ENCODE measurements at places on chromosomes 7 and 10.

- no peak for DNase-seq
These were observed 34.9 kb downstream of the SRPK2 start for GRCh38 chr7:105353752-105354328.

DNA sequence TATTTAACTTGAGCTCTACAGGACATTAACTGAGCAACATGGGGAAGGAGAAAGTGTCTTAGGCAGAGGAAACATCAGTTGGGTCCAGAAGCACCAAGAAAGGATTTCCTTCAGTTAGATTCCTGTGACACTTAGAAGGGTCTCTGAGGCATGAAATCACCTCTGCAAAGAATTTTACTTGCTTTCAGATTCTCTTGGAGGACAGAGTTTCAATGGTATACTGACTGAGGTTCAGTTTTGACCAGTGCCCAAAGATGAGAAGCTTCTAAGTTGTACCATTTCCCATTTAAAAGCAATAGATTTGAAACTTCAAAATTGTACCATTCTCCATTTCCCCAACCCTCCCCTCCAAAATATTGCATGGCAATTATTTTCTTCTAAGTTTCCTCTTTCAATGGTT is 102.4 kb downstream of the CHCHD3 start:
- DNase-seq = no peak

- DNase-seq = no peak
These were observed 63.3 kb downstream of the EVX1 start for GRCh38 chr7:27305854-27306253.

DNA sequence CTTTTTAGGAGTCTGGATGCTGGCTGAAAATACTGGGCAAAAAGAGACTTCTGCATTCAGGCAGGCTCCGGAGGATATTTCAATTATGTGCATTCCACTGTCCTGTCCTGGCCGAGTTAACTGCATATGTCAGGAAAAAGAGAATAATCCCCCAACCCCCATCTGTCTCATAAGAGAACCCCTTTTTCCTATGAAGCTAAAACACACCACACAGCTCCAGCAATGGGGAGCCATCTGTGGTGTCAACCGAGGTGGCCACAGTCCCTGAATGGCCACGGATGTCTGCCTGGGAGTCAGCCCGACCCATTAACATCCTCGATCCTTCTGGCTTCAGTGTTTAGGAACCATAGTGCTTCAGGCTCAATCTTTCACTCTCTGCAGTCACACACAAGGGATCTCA is 70.4 kb downstream of the RSU1 start:
- DNase-seq = no peak

GRCh38 chr7:108257954-108258353 is 127.8 kb upstream of the LAMB4 start:
- DNase-seq = no peak

GRCh38 chr7:16711730-16712129 is 41.8 kb upstream of the TSPAN13 start:
- DNase-seq = no peak

GRCh38 chr10:97380516-97380915 is 20.6 kb downstream of the RRP12 start:
- no peak for DNase-seq

DNA sequence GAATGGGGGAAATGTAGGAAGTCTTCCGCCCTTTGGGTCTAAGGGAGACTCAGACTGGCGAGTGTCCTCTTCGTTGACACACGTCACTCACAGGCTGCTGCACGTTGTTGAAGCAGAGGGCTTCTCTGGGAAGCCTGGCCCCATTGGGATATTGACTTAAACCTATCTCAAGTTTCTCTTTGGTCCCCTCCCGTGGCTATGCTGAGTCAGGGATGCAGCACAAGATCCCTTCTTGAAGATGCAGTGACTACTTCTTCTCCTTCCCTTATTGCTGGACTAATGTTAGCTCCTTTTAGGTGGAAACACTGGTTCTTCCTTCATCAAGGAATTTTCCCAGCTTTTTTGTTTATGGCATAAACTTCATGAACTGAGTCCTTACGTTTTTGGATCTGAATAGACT is 89.8 kb upstream of the CCDC71L start:
- no peak for DNase-seq

DNA sequence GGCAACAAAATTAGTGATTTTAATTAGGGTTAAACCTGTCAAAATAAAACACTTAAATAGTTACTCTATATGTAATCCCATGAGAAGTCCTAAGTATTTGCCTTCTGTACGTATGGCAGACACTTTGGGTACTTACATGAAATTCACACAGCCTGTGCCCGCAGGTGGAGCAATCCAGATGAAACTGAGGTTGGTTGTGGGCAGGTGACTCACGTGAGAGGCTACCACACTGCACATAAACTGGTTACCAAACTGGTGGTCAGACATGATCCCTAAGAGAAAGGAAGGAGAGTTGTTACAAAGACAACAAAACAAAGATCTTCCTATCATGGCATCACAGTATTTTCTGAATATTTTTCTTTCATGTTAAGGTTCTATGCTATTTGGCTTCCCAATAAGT is 156.1 kb downstream of the RELN start:
- no peak for DNase-seq

GRCh38 chr10:38174336-38174735 is 80.2 kb downstream of the ZNF37A start:
- no peak for DNase-seq

DNA sequence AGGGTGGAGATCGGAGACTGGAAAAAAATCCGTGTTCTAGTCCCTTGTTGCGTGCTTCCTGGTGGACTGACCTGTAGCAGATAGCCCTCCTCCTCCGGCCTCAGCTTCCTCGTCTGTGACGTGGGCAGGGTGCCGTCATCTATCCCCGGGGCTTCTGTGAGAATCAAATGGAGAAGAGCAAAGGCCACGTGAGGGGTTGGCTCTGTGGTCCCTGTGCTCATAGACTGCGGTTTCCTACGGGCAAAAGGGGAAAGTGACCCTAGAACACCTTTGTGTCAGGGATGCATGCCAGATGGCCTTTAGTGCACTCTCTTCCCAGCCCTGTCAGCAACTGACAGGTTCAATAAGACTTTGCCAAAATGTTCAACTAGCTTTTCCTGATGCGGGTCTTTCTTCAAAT is 33.7 kb downstream of the GRK5 start:
- DNase-seq = no peak

GRCh38 chr7:128417071-128417470 is 7.3 kb upstream of the IMPDH1 start:
- DNase-seq = no peak

GRCh38 chr10:112851588-112852211 is 98.3 kb upstream of the TCF7L2 start:
- DNase-seq = no peak

DNA sequence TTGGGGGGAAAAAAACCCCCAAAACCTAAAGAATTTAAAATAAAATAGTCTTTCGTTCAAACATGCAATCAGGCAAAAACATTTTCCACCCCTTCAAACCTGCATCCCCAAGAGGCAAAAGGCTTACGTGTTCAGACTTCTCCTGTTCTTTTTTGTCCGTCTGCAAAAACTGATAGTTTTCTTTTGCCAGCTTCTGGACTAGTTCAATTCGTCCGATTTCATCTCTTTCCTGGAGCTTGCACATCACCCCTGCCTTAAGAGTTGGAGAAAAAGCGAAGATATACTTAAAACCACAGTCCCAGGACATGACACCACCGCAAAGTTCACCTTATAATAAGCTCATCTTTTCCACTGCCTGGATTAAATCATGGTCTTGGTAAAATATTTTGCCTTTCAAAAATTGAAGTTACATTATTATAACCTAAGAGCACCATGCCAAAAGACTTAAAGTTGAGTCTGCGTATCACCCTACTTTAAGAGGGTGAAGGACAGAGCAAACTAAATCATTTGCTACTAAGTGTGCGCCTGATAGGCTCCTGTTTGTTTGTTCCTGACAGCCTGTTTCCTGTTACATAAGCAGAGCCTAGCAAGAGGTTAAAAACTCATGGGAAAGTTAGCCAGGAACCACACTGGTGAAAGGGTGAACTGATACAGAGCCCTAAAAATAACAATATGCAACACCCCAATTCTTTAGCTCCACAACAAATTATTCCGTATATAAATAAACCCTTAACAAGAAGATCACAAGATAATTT is 137.0 kb downstream of the RAPGEF5 start:
- no peak for DNase-seq

DNA sequence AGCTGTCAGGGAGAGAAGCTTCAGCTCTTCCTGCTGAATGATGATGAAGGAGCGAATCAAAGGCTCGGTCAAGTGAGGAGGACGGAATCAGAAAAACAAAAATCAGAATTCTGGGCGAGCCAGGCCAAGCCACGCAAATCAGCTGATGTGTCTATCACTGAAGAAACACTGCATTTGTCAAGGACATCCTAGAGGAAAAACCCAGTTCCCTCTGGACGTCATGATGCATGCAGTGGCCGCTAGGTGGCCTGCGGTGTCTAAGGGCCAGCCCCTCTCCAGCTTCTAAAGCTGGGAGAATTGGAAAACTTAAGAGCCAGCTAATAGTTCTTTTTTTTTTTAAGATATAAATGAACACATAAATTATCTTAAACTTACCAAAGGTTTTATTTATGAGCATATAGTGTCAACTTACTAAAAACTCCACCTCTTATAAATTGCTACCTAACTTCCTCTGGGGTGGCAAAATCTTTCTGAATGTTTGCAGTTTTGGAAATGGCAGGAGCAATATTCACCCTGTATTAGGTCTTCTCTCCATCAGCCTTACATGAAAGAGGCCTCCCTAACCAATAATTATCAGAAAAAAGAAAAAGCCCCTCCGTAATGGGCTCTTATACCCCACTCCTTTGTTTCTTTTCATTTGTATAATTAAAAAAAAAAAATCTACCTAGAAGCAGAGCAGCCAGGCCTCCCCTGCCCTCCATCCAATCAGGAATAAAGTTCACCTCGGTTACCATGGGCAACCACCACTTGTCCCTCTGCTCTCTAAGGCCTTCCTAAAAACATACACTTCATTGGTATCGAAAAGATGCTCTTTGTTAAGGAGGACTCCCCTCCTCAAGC is 186.8 kb downstream of the USP6NL start:
- DNase-seq = no peak

GRCh38 chr10:110600487-110601101 is 33.1 kb downstream of the SMC3 start:
- DNase-seq = no peak

DNA sequence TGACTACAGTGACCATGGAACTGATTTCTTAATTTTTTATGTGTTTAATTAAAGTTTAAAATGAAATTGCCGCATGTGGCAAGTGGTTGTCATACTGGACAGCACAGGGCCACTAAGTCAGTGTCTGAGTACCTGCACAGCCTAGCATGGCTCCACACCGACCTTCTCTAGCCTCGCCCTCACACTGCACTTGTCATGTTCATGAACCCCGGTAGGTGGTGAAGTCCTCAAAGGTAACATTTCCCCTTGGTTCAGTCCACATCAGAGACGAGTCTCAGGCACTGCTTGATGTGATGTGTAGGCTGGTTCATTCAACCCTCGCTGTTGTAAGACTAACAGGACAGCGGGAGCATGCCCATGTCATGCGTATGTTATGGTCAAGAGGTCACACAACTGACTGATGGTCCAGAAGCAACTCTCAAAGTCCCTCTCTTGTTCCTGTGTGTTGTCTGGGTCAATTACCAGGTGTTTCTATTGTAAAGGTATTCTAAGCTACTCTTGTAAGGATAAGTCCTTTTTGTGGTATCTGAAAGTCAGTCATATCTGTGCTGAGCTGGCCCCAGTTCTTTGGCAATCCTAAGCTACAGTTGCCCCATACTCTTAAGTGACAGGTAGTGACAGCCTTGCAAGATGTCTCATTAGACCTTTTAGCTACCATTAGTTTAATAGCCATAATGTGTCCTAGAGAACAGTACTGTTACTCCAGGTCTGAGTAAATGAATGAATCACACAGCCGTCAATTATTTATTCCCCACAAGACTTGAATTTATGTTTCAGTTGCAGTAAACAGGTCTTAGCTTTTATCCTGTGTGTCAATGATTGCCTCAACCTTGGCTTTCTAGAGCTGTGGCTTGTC is 32.9 kb upstream of the ZC3HAV1L start:
- no peak for DNase-seq

- DNase-seq = no peak
These were observed 337.5 kb upstream of the CNTNAP2 start for GRCh38 chr7:145779140-145779539.

DNA sequence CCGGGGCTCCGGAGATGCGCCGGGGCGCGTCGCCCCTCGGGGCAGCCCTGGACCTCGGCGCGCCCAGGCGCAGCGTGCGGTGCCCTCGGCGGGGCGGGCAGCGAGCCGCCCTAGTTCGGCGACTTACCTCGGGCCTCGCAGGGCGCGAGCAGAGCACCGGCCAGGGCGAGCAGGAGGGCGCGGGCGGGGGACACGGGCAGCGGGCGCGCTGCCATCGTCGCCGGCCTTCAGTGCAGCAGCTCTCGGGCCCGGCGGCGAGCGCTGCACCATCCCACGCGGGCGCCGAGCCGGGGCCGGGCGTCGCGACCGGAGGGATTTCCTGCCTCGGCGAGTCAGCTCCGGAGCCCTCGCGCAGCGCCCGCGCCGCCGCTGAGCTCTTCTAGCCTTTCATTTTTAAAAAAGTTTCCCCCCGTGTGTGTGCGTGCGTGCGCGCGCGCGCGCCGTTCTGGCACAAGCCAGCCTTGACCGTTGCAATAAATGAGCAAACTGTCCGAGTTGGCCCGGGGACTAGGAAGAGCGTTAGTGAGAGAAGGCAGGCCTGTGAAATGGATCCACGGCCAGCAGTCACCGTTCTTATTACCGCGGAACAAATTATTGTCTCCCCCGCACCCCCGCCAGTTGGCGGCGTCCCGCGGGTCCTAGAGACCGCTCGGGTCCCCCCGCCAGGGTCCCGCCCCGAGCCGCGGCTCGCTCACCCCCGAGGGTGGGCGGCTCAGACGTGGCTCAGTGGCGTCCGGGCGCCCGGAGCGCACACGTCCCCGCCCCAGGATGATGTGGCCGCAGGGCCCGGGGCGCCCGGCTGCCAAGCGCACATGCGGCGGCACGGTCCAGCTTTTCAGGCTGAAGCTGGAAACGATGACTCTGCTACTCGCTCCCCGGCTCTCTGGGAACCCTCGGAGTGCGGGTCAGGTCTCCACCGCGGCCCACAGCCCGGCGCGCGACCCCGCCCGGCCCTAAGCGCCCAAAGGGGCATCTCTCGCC is at the start of gene ADAM12:
Gene ADAM12 (minus strand): TSS at position 547 of the 981 bp plus-strand sequence. CDS start 332 bp downstream, at position 215.
- peak; percentile 74 for DNase-seq

- no peak for DNase-seq
These were observed 69.8 kb downstream of the PWWP2B start for GRCh38 chr10:132466520-132467463.

GRCh38 chr7:21757537-21758282 is 188.0 kb downstream of the CDCA7L start:
- DNase-seq = no peak

GRCh38 chr7:131040467-131040932 is 287.2 kb upstream of the MKLN1 start:
- peak; percentile 75 for DNase-seq

GRCh38 chr10:78176320-78177317 is 143.0 kb downstream of the RPS24 start:
- DNase-seq = peak; percentile 21

GRCh38 chr10:125217990-125218675 is 57.8 kb upstream of the CTBP2 start:
- no peak for DNase-seq

All from activated effector memory CD4-positive, alpha-beta T cell treated with anti-CD3 and anti-CD28 coated beads, Interleukin-2, amount 50 U/mL, for 16 hours (primary cell).